Stimulated activated CD8-positive, alpha-beta memory T cell treated with anti-CD3 and anti-CD28 coated beads, Interleukin-4, amount 100 ng/mL, for 1 hour (primary cell): ENCODE measurements at places on chromosomes 12 and 14.

DNA sequence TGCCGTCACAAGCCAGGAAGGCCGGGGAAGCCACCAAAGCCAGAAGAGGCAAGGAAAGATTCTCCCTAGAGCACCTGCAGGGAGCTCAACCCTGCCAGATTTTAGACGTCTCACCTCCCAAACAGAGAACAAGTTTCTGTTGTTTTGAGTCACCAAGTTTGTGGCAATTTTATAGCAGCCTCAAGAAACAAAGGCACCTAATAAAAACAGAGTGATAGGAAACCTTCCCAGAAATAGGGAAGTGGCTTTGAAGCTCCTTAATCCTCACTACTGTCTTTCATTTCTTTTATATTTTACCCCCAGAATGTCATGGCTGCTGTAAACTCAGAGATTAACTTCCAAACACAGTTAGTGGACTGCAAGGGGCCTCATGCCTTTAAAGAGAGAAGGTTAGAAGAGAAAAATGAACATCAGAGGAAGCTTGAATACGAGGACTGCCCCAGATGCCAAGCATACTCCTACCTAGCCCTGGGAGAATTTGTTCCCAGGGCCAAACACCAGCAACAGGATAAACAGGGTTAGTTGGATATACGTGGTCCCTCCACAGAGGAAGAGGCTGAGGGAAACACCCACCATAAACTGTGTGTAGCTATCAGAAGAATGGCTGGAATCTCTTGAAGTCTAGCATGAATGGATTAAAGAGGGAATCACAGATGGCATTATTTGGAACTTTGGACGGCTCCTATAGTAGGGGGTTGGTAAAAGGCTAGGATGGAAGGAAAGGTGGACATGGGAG is 148.3 kb downstream of the KCNA5 start:
- DNase-seq, result no peak

DNA sequence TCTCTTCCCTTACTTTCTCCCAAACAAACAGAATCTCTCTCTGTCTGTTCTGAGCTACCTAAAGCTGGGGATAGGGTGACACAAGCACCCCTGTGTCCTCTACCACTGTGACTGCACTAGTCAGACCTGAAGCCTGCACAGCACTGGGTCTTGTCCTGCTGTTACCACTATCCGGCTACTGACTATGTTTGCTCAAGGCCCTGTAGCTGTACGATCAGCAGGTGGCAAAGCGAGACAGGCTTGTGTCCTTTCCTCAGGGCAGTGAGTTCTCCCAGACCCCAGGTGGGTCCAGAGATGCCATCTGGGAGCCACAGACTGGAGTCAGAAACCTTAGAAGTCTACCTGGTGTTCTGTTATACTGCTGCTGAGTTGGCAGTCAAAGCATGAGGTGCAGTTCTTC is 116.4 kb downstream of the NUBPL start:
- no peak for DNase-seq

- no peak for DNase-seq
These were observed 39.9 kb upstream of the BICDL1 start for GRCh38 chr12:119949145-119949544.

GRCh38 chr14:81342850-81343580 is 57.1 kb downstream of the STON2 start:
- DNase-seq, result no peak

DNA sequence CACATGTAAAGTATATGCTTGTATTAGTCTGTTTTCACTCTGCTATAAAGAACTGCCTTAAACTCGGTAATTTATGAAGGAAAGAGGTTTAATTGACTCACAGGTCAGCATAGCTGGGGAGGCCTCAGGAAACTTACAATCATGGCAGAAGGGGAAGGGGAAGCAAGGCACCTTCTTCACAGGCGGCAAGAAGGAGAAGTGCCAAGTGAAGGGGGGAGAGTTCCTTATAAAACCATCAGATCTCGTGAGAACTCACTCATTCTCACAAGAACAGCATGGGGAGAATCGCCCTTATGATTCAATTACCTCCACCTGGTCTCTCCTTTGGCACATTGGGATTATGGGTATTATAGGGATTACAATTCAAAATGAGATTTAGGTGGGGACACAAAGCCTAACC is 229.5 kb upstream of the PLXNC1 start:
- DNase-seq, result no peak

- DNase-seq, result no peak
These were observed 60.3 kb downstream of the PHLDA1 start for GRCh38 chr12:75971253-75971652.

DNA sequence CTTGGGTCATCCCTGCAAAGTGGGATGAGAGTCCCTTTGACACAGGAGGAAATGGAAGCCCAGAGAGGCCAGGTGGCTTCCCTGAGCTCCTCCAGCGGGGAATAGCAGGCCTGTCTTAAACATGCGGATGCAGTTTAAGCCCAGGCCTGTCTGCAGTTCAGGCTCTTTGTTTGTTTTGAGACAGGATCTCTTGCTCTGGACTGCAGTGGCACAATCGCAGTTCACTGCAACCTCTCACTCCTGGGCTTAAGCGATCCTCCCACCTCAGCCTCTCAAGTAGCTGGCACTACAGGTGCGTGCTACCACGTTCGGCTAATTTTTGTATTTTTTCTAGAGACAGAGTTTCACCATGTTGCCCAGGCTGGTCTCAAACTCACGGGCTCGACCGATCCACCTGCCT is 3.5 kb downstream of the TRPV4 start:
- no peak for DNase-seq

- DNase-seq, result no peak
These were observed 156.4 kb downstream of the ATP23 start for GRCh38 chr12:58097741-58098140.

- no peak for DNase-seq
These were observed 199.6 kb upstream of the OTX2 start for GRCh38 chr14:57009585-57010515.

- no peak for DNase-seq
These were observed 124.1 kb downstream of the SSPN start for GRCh38 chr12:26319511-26319910.

DNA sequence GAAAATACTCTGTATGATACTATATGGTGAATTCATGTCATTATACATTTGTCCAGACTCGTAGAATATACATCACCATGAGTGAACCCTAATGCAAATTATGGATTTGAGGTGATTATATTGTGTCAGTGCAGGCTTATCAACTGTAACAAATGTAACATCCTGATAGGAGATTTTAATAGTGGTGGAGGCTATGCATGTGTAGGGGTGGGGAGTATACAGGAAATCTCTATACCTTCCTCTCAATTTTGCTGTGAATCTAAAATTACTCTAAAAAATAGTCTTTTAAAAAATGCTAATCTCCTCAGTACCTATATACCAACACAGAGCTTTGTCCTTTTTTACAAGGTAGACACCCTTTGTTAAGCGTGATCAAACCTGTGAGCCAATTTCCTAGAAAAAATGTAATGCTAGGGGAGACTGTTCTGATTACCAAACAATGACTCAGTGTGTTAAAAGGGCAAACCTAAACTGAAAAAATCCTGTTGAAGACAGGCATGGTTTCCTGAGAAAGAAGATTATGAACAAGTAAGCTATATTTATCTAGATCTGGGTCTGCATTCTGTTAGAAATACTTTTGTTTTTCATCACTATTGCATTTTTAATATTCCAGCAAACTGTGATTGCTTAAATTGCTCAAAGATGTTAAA is 170.9 kb downstream of the DUSP6 start:
- no peak for DNase-seq

DNA sequence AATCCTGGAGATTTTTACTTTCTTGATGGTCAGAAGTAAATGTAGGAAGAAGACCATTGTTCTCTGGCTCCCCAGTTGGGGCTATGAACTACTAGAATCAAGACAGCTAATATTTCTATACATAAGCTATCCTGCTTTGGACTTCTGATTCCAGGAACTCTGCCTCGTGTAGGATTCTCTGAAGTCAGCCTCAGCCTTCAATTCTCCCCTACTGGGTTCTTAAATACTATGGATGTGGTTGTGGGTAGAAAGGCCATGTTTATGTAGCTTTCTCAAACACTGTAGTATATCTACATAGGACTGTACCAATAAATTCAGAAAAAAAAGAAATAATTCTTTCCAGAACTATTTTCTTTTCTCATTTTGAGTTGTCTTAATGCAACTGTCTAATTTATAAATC is 302.5 kb downstream of the ITPR2 start:
- DNase-seq, result no peak

DNA sequence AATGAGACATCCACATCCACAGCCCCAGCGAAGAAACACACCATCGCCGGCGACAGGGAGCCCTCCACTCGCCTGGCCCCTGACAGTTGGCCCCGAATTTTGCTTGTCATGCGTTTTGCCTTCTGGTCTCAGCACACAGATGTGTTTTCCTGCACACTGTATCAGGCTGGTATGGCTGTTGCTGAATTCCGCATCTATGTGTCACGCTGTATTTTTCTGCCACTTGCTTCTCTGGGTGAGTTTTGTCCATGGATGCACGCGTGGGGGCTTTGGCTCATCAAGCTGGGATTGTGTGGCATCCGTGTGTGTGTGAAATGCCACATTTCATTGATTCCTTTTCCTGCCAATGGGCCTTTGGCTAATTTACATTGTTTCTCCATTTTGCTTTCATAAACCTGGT is 26.5 kb downstream of the ARL6IP4 start:
- no peak for DNase-seq
